ENCODE measurements at places on chromosomes 16 and 17.

GRCh38 chr16:85114909-85115567, 2.8 kb upstream of the CIBAR2 start:
- DNase-seq = peak; percentile 69

DNA sequence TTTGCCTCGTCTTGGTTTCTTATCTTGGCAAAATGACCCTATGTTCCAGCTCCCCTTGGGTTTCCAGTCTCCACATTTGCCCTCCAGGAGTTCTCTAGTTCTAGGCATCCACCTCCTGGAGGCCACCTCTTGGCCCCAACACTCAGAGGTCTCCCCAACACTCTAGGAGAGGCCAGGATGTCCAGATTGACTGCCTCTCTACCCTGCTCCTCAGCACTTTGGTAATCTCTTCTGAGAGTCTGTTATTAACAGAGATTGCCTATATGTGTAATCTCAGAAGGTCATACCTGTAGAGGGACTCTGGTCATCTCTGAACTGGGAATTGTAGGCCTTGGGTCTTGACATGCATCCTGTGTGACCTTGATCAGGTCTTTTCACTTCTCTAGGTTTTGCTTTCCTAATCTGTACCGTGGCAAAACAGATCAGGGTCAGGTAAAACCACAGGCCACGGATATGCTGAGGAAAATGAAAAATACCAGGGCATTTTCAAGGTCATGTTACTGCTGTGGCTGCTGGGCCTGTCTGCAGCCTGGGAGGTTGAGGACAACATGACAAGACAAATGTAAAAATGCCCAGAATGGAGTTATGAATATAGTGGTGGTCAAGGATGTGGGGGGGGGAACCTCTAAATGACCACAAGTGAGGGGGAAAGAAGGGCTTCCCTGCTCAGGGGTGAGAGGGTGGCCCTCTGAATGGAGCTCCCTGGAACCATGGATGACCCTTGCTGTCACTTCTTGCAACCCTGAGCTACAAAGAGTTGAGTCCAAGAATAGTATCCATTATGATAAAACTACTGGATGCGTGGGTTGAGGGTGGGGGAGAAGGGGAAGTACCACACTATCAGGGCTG, 5.0 kb upstream of the CCL4L2 start:
- no peak for DNase-seq

DNA sequence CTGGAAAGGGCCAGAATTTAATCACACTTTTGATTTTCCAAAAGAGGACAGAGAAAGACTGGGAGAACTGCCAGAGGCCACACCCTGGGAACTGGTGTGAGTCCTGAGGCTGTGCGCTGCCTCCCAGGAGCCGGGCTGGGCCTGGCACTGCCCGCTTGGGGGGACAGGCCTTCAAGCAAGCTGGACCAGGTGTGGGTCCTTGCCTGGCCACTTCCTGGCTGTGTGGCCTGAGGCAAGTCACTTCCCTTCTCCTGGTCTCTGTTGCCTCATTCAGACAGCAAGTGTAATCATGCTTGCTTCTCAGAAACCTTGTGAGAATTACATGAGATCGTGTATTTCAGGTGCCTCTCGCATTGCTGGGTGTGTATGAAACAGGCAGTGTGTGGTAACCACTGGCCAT, 143.0 kb downstream of the SNX29 start:
- DNase-seq = no peak

DNA sequence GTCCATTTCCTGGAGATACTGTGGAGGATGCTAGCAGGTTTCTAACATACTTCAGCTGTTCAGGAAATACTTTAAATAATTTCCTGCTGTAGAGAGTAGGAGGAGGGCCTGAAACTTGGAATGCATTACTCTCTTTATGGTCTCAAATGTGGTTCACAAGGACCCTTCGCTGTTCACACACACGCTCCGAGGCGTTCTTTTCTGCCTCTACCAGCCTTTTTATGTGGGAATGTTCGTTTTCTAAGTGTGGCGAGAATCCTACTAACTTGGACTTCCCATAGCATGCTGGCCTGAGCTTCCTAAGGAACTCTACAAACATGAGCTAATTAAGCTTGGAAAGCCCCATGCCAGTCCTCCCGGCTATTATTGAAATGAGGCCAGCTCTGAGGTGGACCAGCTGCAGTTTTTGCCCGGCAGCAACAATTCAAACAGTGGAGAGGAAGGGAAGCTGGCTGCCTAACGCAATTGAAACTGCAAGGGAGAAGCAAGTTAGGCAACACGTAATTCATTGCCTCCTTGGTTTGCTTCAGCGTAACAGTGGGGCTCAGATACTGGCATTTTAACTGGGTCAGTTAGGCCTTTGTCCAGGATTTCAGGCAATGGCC, 18.9 kb downstream of the KPNA2 start:
- peak; percentile 41 for DNase-seq

DNA sequence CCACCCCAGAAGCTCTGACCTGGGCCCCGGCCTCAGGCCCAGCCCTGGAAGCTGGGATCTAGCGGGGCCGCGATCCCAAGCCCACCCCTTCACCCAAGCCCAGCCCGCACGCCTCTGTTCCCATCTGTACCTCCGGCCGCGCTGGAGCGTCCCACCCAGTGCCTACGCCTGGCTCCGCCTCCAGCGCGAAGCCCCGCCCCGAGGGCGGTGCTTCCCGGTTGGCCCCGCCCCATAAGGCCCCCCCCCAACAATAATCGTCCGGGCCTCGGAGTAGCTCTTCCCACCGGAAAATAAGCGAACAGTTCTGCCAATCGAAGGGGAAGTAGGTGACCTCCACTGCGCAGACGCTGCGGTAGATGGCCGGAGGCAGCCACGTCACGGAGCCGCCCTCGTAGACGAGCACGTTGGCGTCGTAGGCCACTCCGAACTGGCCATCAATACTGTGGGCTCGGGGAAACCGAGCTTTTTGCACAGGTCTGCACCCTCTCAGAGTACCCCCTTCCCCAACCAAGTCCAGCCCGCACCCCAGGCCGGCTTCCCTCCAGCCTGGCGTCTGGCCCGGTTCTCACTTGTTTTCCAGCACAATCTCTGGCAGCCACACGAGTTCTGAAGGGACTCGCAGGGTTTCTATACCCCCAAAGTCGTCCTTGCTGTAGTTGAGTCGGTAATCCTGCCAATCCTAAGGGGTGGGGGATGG, 1.1 kb downstream of the CHRNE start:
- no peak for DNase-seq

GRCh38 chr16:86490859-86491639, 19.3 kb upstream of the FOXF1 start:
- peak; percentile 8 for DNase-seq

- DNase-seq = peak; percentile 86
Observed at GRCh38 chr17:75683583-75683982, 16.4 kb downstream of the SAP30BP start.

DNA sequence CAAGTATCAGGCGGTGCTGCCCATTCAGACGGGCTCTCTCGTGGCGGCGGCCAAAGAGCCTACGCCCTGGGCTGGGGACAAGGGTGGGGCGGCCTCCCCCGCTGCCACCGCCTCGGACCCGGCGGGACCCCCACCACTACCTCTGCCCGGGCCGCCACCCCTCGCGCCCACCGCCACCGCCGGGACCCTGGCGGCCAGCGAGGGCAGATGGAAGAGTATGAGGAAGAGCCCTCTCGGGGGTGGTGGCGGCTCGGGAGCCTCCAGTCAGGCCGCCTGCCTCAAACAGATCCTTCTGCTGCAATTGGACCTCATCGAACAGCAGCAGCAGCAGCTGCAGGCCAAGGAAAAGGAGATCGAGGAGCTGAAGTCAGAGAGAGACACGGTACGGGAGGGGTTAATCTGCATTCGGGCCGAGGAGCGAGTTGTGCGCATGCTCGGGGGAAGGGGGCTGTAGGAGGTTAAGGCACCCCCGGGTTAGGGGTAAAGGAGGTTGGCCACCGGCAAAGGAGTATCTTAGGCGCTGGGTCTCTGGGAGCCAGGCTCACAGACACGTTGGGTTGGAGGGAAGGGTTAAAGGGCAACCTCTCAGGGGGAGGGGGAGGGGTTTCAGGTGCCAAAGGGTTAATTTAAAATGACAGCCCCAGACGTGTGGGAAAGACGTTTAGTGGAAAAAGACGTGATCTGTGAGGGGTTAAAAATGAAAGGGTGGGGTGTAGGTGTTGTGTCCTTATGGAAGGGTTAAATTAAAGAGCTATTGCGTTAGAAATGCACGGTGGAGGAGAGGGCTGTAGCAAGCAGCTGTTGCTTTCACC, 1.4 kb downstream of the MSL1 start:
- DNase-seq = no peak

GRCh38 chr16:28609631-28610594, at the start of gene SULT1A1:
Gene SULT1A1, minus strand, starts transcription at chr16:28610044. Its CDS starts 1,189 bp downstream, at chr16:28608855.
- no peak for DNase-seq

DNA sequence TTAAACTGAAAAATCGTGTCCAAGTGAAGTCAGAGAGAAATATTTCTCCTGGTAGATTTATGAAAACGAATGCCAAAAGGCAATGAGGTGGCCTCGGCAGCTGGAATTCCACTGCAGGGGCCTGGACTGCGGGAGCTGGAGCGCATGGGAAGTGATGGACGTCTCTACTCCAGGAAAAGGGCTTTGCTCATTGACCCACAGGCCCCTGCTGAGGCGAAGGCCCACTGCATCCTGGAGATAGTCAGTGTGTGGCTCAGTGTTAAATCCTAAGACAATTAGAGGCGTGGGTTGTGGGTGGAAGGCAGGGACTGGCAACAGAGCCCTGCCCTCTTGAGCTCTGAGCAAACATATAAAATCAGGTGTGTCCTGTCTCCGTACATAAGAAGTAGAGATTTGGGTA, 191.4 kb downstream of the SLC39A11 start:
- DNase-seq = no peak

- no peak for DNase-seq
Observed at GRCh38 chr17:79062691-79063090, 11.9 kb upstream of the ENGASE start.

GRCh38 chr17:253091-253846, 71.8 kb upstream of the DOC2B start:
- DNase-seq = no peak

Measured in HFFc6 (cell line).